ENCODE measurements at places on chromosomes 13 and 19.

DNA sequence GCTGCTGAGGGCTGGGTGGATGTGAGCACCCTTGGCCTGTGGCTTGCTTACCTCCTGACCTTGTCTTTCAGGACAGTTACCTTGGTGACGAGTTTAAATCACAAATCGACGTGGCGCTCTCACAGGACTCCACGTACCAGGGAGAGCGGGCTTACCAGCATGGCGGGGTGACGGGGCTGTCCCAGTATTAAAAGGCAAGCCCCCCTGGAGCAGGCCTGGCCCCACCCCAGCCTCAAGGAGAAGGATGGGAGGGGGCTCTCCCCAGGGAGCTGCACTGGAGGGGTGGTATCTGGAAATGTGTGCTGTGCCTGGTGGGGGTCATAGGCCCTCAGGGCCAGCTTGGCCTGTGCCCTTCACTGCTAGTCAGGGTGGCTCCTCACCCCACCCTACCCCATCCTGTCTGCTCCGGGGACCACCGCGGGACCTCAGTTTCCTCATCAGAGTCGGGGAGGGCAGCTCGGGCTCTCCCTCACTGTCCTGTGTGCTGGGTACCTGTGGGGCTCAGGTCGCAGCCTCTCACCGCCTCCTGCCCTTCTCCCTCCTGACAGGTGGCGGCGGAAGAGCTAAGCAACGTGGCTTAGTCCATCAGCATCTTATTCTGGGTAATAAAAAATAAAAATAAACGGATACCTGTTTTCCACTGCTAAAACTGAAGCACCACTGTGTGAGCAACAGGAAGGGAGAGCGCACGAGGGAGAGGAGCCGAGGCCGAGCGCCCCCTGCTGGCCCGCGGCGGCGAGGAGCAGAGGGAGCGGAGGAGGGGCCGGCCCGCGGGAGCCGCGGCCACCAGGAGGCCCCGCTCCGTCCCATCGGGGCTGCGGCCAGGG lies 29.8 kb downstream of the CERS1 start:
- peak; percentile 20 for DNase-seq

DNA sequence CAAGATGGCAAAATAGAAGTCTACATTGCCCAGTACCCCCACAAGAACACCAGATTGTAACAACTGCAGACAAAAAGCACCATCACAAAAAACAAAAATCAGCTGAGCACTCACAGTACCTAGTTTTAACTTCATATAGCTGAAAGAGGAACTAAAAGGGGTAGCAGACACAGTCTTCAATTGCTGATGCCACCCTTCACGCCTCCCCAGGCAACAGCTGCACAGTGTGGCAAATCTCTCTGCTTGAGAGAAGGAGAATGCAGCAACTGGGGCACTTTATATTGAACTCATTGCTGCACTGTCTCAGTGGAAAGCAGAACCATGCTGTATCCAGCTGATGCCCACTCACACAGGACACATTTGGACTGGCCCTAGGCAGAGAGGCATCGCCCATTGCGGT lies 2714.5 kb upstream of the PCDH20 start:
- no peak for DNase-seq

GRCh38 chr13:31878955-31879354 lies 139.6 kb downstream of the RXFP2 start:
- DNase-seq, result no peak

- DNase-seq, result no peak
Measured at GRCh38 chr13:80740071-80740470, 399.1 kb upstream of the SPRY2 start.
